Right atrium auricular region (tissue), 2 donors: ENCODE measurements at places on chromosomes 2 and 18.

GRCh38 chr2:72757177-72757775 is 68.6 kb downstream of the EXOC6B start:
- DNase-seq = no peak

- no peak for DNase-seq
Observed at GRCh38 chr18:51195451-51196117, 1.9 kb downstream of the MEX3C start.

GRCh38 chr2:39304200-39304599 is 60.4 kb upstream of the CDKL4 start:
- DNase-seq = no peak

- DNase-seq = no peak
Observed at GRCh38 chr2:102707796-102708695, 53.8 kb upstream of the TMEM182 start.

- DNase-seq = no peak
Observed at GRCh38 chr2:29109246-29109645, 6.0 kb upstream of the CLIP4 start.

DNA sequence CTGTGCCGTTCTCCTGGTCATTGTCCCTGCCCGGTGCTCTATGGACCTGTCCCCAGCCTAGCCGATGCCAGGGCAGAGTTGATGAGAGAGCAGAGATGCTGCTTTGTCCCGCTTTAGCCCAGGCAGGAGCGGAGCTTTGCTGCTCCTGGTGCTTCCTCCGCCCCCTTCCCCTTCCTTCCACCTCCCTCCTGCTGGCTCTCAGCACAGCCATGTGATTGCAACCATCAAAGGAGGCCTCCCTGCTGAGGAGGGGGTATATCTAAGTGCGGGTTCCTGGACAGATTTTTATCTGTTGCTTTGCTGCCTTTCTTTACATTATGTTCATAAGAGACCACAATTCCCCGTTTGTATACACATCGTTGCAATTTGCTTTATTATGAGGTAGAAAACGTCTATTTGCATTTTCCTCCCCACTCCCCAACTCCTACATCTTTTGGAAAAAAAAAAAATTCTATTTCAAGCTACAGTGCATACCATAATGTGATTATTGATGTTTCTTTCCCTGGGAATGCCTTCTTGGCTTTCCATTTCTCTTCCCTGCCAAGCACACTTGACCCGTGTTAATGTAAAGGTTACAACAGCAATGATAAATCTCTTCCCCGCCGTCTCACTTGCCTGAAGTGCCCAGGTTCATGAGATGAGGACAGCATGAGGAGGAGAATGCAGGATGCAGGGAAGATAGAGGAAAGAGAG is 25.4 kb downstream of the ALPK2 start:
- no peak for DNase-seq

DNA sequence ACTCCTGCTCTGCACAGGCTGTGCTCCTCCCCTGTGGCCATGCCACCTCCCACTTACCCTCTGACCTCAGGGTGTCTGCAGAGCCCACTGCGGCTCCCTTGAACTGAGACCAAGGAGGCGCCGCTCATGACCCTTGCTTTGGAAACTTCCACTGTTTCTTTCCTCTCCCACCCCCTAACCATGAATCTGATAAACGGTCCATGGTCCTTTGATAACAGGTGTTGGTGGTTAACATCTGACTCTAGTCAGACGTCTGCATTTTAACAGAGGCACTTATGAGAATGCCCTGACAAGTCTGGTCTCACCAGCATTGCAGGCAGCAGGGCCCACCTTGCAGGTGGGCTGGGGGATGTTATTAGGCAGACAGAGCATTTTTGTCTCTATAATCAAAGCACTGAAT is 113.6 kb upstream of the APCDD1 start:
- no peak for DNase-seq
